RWPE2 (cell line): ENCODE measurements at places on chromosomes 2 and 18.
A peak's percentile ranks its signal among the peaks of the same experiment; 100 is the strongest.

- no peak for DNase-seq
Measured at GRCh38 chr2:192534072-192534471, 339.3 kb upstream of the TMEFF2 start.

GRCh38 chr2:170812710-170813600 lies 3.7 kb upstream of the GAD1 start:
- no peak for DNase-seq

DNA sequence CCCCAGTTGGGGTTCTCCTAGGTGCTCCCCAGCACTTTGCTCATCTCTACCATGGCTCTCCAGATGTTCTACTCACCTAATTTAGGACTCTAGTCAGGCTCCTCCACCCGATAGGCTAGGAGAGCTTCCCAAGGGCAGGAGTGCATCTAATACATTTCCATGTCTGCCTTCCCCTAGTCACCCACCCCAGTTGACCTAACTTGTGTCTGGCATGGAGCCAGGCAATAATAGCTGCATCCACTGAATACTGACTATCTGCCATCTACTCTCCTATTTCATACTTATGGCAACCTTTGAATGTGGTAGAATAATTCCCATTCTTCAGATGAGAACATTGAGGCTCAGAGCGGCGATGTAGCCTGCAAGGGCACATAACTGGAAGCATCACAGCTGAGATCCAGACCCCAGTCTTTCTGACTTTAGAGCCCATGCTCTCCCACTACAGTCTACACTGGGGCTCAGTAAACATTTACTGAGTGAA lies 71.8 kb upstream of the YWHAQ start:
- no peak for DNase-seq

GRCh38 chr18:56910237-56910636 lies 236.7 kb upstream of the BOD1L2 start:
- DNase-seq, result no peak

GRCh38 chr2:151610310-151610709 lies 124.0 kb downstream of the NEB start:
- DNase-seq, result no peak

DNA sequence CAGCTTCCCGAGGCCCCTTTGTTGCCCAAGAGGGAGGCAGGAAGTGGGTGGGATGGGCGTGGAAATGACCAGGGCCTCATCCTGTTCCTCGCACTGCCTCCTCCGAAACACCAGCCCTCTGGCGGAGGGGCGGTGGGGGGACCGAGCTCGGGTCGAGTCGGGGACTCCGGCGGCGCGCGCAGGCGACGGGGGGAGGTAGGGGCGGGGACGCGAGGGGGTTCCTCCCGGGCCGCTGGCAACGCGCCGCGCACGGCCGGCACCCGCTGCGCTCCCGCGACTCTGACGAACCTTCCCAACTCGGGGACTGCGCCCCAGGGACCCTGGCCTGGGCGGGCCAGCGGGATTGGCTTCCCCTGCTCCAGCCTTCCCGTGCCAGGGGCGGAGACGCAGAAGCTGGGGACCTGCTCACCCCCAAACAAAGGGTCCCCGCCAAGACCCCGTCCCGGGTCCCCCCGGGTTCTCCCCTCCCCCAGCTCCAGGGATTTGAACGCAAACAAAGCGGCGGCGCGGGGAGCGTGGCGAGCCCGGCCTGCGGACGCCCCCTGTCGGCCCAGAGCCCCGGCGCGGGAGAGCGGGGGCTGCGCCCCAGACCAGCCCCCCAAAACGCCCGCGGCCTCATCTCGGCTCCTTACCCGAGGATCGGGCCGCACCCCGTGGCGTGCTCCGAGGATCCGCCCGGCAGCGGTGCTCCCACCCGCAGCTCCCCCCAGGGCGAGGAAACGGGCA lies 1.2 kb downstream of the SEMA4C start:
- DNase-seq, result peak; percentile 90

DNA sequence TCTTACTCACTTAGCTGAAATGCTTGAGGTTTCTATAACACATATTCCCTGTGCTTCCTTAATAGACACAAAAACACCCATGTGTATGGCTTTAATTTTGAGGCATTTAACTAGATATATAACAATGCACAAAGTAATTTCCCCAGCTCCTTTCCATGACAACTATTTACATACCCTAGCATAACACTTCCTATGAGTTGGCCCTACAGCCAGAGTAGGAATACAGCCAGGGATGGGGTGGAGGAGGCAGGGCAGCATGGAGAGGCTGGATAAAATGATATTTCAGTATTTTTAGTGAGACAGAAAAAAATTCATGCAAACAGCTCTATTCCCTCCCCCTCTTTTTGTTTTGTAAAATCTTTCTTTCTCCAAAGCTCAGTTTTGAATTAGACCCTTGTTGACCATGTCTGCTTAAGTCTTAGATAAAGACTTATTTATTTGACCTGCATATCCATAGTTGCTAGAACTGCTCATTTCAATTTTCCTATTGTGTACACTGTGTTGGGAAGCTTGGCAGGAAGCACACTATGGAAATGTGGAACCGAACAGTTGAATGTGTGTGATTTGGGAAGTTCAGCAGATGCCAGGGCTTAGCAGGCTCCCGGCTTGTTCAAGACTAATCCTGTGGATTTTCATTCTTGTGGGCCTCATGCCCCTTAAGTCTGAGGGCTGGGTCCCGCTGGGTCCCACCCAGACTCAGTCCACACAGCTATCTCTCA lies 11.2 kb upstream of the B3GNT2 start:
- no peak for DNase-seq

DNA sequence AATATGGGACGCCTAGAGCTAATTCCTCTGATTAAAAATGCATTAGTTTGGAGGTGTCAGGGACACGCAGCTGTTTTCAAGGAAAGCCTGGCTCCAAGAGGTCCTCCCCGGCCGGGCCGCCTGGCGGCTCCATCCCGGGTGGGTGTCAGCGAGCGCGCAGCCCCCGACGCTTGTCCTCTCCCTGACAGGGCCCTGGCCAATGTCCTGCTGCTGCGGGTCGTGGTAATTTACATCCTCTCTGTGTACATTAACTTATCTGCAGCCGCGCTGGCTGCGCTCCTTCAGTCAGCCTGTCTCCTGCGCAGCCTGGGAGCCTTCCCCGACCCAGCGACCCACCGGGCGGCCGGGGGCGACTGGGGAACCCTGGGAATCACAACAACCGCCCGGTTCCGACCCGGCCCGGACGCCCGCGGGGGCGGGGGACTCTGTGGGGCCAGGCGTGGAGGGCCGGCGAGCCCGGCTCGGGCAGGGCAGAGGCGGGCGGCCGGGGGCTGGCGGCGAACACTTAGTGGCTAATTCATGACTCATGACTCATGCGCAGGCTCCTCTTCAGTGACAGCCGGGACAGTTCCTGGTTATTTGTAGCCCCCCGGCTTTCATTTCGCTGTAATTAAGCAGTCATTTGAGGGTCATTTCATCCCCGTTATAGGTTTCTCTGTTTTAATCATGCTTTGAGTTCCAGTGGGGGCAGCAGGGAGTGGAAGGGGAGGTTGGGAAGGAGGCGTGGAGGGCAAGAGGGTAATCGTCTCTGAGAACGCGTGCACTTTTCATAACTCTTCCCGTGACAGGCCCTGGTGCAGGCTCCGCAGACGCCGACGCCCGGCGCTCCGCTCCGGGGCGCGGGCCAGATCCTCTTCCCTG lies 141.9 kb upstream of the CTAGE1 start:
- DNase-seq, result no peak

DNA sequence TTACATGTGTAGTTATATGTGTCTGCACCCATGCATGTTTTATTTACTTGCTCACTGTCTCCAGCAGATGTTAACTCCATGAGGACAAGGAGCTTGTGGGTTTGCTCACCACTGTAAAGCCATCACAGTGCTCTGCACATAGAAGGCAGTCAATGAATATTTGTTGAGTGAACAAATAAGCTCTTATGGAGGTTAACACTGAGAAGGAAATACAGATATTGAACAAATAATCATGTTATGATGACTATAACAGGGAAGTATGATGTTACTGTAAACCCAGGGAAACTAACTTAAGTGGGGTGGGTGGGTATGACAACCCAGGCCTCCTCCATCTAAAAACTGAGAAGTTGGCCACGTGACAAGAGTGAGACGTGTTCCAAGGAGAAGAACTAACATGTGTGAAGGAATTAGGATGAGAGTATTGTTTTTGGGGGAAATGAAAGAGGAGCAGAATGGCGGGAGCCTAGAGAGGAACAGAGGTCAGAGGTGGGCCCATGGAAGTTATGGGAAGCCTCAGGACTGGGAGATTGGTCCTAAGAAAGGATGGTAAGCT lies 6.0 kb upstream of the FAM117B start:
- no peak for DNase-seq

- DNase-seq, result no peak
Measured at GRCh38 chr18:1906421-1906820, 664.9 kb downstream of the METTL4 start.

- no peak for DNase-seq
Measured at GRCh38 chr2:192127434-192127833, 67.3 kb downstream of the TMEFF2 start.

- DNase-seq, result no peak
Measured at GRCh38 chr2:223943561-223944008, 1.6 kb downstream of the WDFY1 start.

DNA sequence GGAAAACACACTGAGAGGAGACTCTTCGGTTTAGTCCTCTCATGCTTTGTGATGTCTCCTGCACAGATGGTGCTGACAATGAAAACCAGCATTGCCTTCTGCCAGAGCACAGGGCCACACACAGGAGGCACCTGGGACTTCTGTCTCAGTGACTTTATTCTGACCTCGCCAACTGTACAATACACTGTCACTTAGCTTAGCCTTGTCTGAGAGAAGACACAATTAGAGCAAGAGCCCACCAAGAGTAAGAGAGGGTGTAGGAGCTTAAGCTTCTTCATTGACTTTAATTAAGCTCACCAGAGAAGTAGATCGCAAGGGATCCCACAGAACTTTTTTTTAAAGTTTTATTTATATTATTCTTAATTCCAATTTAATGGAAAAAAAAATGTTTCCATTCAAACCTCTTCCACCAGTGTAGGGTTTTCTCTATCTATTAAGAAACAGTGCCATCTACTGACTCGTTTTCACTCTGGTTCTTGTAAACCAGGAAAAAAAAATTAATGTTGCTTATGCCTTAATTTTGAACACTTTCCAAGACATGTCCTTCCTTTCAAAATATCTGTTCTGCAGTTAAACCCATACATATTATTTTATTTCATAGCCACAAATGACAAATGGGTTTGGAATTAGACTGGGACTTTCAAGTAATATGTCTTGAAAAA lies 42.4 kb upstream of the DDX18 start:
- DNase-seq, result no peak

- no peak for DNase-seq
Measured at GRCh38 chr18:77061946-77062517, 70.6 kb downstream of the MBP start.

- no peak for DNase-seq
Measured at GRCh38 chr2:173672573-173673340, 292.4 kb downstream of the SP3 start.

GRCh38 chr2:219631406-219631891 lies 4.0 kb downstream of the SLC4A3 start:
- DNase-seq, result no peak

DNA sequence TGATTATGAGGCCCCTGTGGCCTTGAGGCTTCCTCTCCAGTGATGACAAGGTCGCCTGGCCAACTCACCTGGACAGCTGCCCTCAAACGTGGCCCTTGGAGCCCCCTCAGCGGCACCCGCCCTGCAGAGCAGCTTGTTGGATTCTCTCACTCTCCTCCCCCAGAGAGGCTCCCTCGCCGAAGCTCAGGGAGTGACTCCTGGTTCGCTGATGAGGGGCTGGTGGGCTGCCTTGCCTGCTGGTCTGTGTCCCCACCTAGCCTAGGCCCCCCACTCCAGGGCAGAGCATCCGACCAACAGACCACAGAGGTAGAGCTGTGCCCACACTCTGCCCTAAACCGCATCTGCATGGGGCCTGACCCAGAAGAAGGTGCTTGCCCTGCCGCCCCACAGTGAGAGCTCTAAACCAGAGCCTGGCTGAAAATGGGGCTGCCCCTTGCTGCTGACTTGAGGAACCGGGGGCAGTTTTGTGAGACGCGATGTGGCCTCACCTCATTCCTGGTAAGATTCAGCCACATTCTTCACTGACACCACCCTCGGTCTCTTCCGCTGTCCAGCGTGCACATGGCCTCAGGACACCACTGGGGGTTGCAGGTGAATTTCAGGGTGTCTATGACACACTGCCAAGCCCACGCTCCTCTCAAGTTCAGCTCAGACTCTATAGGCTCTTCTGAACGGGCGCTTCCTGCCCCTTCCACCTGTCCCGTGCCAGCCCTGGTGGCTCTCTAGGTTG lies 131.6 kb downstream of the CABLES1 start:
- DNase-seq, result no peak

- DNase-seq, result no peak
Measured at GRCh38 chr2:151438506-151438905, 28.8 kb downstream of the RIF1 start.

DNA sequence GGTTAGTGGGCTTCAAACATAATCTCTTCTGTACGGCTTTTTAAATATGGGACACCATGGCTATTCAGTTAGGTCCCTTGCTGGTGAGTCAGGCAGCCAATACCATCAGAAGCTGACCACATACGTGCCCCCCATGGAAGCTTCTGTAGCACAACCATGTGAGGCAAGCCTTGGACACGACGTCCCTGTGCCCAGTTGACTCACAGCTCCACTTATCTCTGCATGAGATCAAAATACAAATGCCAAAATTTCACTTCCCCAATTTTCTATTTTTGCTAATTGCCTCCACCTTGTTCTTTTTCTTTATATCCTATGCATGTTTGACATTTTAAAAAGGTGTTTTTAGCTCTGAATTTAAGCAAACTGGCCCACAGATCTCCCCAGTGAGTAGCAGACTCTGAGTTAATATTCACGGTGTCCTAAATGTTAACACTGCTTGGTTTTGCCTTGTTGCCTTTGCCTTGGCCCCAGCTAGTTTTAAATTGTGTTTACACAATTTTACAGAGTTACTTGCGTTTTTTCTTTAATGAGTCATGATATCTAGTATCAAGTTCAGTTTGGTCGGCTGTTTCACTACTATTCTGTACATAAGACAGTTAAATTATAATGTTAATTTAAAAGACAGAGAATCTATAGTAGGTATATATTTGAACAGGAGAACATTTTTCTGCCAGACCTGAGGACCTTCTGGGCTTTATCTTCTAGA lies 77.5 kb downstream of the CDCA7 start:
- no peak for DNase-seq

DNA sequence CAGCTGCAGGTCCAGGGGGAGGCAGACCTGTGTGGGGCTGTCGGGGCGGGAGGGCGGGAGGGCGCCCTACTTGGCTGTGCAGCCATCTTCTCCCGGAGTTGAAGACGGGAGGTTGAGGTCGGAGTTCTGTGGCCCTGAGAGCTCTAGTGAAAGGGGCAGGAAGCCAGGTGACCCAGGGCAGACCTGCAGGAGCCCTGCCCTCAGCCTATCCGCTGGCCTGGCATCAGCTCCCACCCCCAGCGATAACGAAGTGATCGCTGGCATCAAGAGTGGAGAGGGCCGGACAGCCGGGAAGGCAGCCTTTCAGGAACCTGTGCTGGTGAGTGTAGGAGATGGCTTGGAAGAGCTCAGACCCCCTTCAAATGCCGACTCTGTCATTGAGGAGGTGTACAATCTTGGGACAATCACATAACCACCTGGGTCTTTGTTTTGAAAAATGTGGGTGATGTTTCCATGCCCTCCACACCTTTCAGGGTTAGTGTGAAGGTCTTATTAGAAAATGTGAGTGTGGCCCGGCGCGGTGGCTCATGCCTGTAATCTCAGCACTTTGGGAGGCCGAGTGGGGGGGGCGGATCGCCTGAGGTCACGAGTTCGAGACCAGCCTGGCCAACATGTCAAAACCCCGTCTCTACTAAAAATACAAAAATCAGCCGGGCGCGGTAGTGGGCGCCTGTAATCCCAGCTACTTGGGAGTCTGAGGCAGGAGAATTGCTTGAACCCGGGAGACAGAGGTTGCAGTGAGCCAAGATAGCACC lies 1.3 kb downstream of the ARHGEF4 start:
- no peak for DNase-seq

GRCh38 chr18:72544092-72544886 lies at the start of gene CBLN2:
TSS of gene CBLN2 (minus strand) at chr18:72544342. CDS start at chr18:72542160, 2,182 bp downstream.
- peak; percentile 64 for DNase-seq
